GM23248 (cell line): ENCODE measurements at places on chromosomes 16 and 17.
A peak's percentile ranks its signal among the peaks of the same experiment; 100 is the strongest.

DNA sequence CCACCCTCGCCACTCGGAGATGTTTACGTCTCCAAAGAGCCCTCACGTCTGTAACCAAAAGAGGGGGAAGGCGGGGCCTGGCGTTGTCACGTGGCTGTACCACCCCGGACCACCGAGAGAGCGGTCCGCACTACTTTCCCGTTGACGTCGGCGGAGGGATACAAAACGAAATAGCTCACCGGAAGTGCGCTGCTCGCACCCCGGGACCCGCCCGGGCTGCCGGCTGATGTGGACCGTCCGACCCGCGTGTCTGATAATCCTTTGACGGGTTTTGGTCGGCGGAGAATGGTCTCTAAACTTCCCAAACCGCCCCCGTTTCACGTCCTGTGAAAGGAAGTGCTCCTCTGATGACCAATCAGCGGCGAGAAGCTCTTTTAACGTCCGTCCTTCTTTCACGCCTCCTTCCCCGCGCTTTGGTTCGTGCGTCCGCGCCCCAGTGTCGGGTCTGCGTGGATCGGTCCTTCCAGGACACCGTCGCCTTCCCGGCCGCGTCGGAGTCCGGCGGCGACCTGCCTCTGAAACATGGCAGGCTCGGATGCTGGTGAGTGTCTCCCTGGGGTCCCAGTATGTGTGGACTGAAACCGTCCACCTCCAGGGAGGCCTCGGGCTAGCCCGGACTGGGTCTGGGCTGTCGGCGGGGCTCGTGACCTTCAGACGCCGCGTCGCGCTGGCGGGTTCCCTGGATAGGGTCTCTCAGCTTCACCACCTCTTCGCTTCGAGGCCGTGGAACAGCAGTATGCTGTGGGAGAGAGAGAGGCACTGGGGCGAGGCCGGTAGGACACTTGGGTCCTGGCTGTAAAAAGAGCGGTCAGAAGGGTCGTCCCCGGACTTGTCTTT, at the start of gene CEP95:
Gene CEP95 (plus strand): TSS at position 402 of the 837 bp plus-strand sequence. CDS start 121 bp downstream, at position 523.
- no peaks in the 10 kb centered on the region for H3K27me3 ChIP-seq
- H3K36me3 ChIP-seq: peaks cover 45% of the 10 kb centered on the region
- H3K4me1 ChIP-seq: peaks cover 27% of the 10 kb centered on the region
- DNase-seq: peak; percentile 99
- peak within 1 kb of the TSS; percentile 98 for H3K4me3 ChIP-seq
- H3K27ac ChIP-seq: peak within 1 kb of the TSS; percentile 100

GRCh38 chr16:15608398-15609285, 34.3 kb downstream of the MARF1 start:
- no peak for DNase-seq
- H3K36me3 ChIP-seq: peaks cover 36% of the 10 kb centered on the region
- no peak overlapping the region for H3K4me3 ChIP-seq

- peak; percentile 80 for DNase-seq
- H3K36me3 ChIP-seq: peaks cover 7% of the 10 kb centered on the region; the same call in 1 of the 2 replicates
- H3K4me3 ChIP-seq: no peak overlapping the region
- H3K4me1 ChIP-seq: no peaks in the 10 kb centered on the region
- H3K27me3 ChIP-seq: no peaks in the 10 kb centered on the region
These were observed 33.8 kb downstream of the TRPV2 start for GRCh38 chr17:16449121-16449570.

DNA sequence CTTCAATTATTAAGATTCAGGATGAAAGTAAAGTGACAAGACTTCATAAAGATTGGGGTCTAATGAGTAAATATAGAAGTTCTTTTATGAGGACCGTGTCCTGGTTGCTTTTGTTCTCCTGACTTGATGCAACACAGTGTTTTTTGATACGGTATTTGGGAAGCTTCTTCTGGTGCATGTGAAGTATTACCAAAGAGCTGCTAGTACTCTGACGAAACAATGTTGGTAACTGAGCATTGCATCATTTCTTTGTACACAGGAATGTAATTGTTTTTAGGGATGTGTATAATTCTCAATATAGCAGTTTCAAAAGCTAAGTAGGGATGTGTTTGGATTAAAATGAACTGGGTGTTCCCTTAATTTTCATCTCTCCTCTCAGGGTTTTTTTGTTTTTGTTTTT, 15.9 kb downstream of the KPNB1 start:
- peak; percentile 75 for DNase-seq
- H3K4me3 ChIP-seq: no peak overlapping the region
- H3K27ac ChIP-seq: peak overlapping the region; percentile 46
- H3K36me3 ChIP-seq: peaks cover 93% of the 10 kb centered on the region

DNA sequence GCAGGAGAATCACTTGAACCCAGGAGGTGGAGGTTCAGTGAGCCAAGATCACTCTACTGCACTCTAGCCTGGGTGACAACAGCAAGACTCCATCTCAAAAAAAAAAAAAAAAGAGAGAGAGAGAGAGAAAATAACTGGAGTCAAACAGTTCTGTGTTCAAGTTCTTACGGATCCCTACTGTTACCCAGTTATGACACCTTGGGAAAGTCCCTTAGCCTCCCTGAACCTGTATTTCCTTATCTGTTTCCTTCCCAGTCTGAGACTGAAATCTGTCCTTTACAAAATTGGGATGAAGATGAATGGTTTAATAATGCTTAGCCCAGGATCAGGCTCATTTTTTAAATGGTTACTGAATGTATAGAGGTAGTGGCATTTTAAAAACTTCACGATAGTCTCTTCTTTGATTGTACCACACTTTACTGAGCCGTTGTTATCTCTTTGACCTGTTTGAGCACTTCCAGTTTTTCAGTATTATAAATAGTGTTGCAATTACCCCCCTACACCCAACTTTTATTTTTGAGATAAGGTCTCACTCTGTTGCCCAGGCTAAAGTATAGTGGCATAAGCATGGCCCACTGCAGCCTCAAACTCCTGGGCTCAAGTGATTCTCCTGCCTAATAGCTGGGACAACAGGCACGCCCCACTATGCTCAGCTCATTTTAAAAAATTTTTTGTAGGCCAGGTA, 17.1 kb downstream of the ZNF768 start:
- no peak overlapping the region for H3K27ac ChIP-seq
- no peak for DNase-seq
- H3K27me3 ChIP-seq: 0 out of 2 replicates have a peak, but pooled peaks cover 2% of the 10 kb centered on the region
- no peak overlapping the region for H3K4me3 ChIP-seq
- no peaks in the 10 kb centered on the region for H3K36me3 ChIP-seq
